ENCODE measurements at places on chromosomes 11 and 22.

- DNase-seq = no peak
These were observed 102.3 kb downstream of the TP53I11 start for GRCh38 chr11:44848203-44848962.

GRCh38 chr11:27618281-27618915 is 81.9 kb downstream of the BDNF start:
- DNase-seq = no peak

- DNase-seq = no peak
These were observed 127.3 kb downstream of the TENM4 start for GRCh38 chr11:79313530-79313913.

- no peak for DNase-seq
These were observed 97.7 kb downstream of the RBFOX2 start for GRCh38 chr22:35930933-35931332.

All from stimulated activated naive B cell treated with anti-CD40 and anti-IgM and Interleukin-4, amounts not matched to agents 10 μg/mL and 1 μg/mL and 100 μg/mL, for 72 hours (primary cell).